ENCODE measurements at places on chromosomes 11 and 22.

GRCh38 chr11:95254716-95255115, 23.7 kb upstream of the SESN3 start:
- no peak for DNase-seq

DNA sequence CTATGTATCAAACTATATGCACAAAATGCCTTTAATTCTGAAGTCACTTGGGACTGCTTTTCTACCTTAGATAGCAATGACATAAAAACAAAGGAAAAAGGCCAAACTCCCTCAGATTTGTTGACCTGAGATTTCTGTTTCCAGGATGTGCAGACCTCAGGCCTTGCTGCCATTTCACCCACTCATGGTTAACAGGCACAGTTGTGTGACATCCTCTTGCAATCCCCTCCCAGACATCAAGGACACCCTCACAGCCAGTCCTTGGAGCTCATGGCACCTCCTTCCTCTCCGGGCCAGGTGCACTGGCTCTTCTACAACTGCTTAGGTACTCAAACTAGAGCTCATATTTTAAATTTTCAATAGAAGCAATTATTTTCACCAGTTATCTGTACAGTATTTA, 37.3 kb downstream of the SERPIND1 start:
- no peak for DNase-seq

DNA sequence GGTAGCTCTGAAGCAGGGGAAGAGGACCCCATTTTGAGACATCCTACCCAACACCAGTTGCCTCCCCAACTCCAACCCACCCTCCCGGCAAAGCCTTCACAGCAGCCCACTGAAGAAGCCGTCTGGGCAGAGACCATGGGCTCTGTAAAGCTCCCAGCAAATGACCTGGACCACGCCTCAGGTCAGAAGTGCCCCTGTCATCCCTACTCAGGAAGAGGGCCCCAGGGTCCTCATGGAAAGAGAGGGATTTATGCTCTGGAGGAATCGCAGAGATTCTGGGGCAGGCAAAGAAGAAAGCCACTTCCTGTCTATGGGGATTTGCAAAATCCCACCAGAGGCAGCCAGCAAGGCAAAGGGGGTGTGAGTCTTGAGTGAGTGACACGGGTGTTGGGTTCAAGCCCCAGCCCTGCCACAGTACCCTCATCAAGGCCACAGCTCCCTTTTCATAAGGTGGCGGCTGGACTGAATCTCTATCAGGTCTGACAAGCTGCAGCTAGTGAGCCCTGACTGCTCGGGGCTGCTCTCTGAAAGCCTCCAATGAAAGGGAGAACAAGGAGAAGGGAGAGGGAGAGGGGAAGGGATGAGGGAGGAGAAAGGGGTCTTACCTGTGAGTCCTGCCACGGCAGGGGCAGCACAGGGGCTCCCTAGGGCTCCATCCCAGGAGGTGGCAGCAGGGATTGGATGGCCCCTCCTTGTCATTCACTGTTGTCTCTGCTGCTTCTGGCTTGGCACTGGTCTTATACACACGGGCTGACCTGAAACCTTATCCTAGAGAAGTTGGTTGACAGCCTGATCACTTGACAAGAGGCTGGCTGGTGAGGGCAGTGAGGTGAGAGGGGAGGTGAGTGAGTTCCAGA, at the start of gene UCP3:
Gene UCP3 (minus strand): TSS at position 713 of the 857 bp plus-strand sequence. CDS start 2,043 bp downstream, outside the sequence.
- no peak for DNase-seq

GRCh38 chr11:1073261-1073724, 1.4 kb upstream of the MUC2 start:
- DNase-seq = peak; percentile 62

- DNase-seq = no peak
These were observed 17.3 kb downstream of the MIF start for GRCh38 chr22:23911318-23911980.

DNA sequence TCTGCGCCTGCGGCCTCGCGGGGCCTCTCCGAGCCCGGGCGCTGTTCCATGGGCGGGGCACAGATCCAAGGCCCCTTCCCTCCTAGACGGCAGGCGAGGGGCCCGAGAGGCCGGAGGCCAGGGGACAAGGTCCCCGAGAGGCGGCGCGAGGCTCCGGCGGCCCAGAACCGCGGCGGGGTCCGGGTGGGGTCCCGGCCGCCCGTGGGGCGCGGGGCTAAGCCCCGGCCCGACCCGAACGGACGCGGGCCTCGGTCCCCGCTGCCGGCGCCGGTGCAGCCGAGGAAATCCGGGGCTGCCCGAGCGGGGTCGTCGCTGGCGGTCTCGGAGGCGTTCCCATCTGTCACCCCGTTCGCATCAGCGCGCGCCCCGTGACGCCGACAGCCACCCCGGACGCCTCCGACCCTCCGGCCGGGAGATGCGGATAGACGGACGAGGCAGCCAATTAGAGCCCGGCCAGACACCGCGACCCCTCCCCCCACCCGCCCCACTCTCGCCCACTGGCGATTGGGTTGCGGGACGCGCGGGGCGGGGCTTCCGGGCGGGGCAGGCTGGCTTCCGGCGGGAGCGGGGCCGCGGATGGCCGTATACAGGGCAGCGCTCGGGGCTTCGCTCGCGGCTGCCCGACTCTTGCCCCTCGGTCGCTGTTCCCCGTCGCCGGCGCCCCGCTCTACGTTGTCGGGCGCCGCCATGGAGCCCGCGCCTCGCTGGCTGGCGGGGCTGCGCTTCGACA, at the start of gene SELENOO:
Gene SELENOO (plus strand): TSS at position 551 of the 730 bp plus-strand sequence. CDS start 26 bp downstream, at position 577.
- DNase-seq = peak; percentile 87

GRCh38 chr22:50697667-50698506, 25.3 kb downstream of the SHANK3 start:
- no peak for DNase-seq

GRCh38 chr11:125975634-125976033, 29.8 kb downstream of the VSIG10L2 start:
- no peak for DNase-seq

DNA sequence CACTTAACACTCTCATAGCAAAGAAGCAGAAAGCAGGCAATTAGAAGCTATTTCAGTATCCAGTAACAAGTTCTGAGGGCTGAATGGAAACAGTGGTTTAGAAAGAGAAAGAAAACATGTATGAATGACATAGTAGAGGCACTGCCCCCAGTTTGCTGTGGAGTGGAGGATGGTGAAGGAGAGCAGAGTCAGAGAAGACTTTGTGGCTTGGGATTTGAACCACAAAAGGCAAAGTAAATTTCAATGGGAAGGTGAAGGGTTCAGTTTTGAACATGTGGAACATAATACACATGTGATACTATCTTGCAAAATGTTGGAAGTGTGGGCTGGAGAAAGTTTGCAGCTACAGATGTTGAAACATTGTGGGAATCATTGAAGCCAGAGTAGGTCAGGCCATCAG, 81.4 kb downstream of the SNX19 start:
- DNase-seq = no peak

GRCh38 chr11:34206407-34207300, 101.2 kb downstream of the NAT10 start:
- DNase-seq = no peak

DNA sequence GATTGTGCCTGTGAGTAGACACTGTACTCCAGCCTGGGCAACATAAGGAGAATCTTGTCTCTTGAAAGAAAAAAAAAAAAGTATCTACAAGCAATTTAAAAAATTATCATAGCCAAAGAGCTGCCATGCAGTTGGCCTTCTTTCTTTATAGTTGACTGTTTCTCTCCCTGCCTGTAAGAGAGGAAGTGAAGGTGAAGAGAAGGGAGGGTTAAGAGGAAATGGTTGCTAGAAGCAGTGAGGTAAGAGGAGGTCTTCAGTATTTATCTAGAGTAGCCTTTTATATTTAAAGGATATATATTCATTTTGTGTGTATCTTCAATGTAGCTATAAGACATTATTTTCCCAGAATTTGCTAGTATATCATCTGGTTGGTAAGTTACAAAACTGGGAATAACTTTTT, 217.9 kb downstream of the TMEM135 start:
- no peak for DNase-seq

GRCh38 chr11:36243641-36244040, 45.6 kb downstream of the COMMD9 start:
- no peak for DNase-seq

DNA sequence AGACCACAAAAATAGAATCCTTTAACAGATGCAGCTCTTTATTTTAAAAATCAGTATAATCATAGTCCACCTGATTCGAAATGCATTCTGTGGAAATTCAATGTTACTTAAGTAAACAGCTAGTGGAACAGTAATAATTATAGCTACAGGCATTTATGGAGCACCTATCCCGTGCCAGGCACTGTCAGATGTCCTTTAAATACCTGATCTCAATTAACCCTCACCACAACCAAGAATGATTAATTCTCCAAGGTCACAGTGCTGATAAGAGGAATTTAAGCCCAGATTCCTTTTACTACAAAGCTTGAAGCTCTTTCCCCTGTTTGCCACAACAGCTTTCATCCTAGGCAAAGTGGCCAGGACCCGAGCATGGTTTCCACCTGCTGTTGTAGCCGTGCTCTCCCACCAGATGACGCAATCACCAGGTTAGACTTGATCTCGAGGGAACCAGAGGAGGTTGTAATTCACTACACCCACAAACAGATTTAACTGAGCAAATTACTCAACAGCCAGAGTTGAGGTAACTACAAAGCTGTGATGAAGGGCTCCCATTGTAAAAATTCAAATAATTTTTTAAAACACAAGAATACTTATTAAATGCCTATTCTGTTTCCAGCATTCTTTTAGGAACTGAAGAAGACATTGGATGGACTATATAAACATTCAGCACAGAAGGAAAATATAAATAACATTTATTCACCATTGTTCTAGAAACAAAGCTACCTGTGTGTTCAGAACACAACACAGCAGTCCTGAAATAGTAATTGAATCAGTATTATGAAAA, 10.3 kb downstream of the PRDM10 start:
- peak; percentile 60 for DNase-seq

DNA sequence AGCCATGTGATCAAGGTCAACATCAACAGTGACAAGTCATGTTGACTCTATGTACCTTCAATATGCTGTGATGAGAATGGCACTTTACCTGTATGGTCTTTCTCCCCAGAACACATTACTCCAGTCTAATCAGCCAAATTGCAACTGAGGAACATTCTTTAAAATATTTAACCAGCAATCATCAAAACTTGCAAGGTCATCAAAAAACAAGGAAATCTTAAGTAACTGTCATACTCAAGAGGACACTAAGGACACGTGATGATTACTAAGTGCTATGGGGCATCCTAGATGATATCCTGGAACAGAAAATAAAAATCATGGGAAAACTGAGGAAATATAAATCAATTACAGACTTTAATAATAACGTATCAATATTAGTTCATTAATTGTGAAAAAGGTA, 118.9 kb downstream of the EFCAB6 start:
- no peak for DNase-seq

GRCh38 chr11:33970984-33971466, 79.1 kb upstream of the LMO2 start:
- DNase-seq = peak; percentile 63

GRCh38 chr11:33633251-33634003, 67.2 kb downstream of the C11orf91 start:
- peak; percentile 93 for DNase-seq

DNA sequence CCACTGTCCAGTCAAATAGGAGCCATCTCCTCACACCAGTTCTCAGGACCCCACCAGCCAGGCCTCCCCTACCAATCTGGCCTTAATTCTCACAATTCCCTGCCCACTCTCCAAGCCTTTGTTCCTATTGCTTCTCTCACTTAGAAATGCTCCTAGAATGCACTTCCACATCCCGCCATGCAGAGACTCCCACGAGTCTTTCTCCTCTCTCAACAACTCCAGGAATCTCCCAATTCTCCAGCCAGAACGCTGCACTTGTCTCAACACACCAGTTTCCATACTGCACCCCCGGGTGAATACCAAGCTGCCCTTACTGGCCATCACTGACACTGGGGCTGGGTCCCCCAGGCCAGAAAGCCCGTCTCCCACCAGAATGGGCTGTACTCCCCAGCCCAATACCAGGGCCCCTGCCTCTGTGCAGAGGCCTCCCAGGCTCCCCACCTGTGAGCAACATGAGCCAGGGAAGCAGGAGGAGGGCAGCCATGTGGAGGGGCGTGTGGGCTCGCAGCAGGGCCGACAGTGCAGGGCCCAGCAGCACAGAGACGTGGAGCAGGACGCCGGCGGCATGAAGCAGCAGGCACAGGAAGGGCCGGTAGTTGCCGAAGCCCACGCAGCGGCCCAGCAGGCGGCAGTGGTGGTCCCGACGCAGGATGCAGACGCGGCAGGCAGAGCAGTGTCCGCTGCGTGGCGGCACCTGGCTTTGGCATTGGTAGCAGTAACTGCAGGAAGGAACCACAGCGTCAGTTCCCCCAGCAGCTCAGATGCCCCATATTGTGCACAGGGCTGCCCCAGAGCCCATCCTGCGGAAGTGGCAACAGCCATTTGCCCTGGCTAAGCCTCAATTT, 2.4 kb downstream of the ZDHHC24 start:
- DNase-seq = peak; percentile 63

DNA sequence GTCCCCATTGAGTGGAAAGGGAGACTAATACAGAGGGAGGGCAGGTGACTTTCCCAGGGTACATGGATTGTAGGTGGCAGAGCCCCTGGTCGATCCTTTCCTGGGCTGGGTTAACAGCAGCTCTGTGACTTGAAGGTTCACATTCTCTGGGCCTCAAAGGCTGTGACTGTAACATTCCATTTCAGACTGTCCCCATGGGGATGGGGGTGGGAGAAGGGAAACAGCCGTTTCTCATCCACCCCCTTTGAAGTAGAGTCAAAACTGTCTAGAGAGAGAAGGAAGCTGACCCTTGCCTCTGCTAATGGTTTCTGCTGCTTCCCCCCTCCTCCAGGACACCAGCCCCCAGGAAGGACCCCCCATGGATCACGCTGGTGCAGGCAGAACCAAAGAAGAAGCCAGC, 19.2 kb downstream of the MICALL1 start:
- DNase-seq = no peak

All from iris pigment epithelial cell (primary cell).